Right lung (tissue), 10 donors: ENCODE measurements at places on chromosomes 4 and X. TPM values are rescaled to one million over a fixed set of nuclear protein-coding genes. Genes with fewer than 3 reads are reported as not detected.

PDGFC gene
- 40.1 TPM for polyA plus RNA-seq

DNA sequence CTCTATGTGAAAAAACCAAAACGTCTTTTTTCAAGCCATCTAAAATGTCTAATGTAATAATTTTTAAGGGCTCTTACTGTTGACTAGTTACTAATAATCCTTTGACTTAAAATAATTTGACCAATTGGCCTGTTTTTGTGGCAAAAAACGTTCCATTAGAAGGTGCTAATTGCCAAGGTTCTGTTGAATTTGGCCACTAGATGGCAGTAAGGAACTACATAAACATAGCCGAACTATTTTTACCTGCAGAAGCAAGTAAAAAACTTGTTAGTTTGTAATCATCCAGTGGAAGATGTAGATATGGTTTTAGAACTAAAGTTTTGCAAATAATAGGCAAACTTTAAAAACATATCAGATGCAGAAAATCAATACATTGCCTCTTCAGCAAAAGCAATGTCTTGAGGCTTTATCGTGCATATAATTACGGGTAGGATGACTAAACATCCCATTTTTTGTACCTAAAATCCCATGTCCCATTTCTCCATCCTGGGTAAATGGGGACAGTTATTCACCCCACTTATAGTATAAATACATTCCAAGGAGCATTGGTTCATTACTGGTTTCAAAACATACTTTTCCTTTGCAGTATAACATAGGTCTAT lies 57.6 kb downstream of the PROM1 start:
- DNase-seq = peak; percentile 57

DNA sequence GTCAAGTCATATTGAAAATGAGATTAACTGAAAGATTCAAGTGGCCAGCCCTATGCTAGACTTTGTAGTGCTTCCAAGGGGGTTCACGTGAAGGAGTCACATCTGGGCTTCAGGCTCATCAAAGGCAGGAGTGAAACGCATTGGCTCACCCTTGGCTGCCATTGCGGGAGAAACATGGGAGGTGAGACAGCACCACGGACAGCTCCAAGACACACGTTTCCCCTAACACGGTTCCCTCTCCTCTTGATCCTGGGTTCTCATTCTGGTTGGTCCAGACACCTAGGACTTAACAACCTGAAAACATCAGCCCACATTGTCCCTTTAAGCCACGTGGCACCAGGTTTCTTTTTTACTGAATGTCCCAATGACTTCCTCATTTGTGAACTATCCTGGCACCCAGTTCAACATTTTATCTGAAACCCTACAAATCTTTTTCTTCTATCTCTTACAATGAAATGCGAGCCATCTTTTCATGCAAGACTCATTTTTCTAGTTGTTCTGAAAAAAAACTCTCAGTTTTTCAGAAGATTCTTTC lies 279.0 kb upstream of the VCX3A start:
- DNase-seq = no peak

AKAP4 gene
- polyA plus RNA-seq = not detected

DNA sequence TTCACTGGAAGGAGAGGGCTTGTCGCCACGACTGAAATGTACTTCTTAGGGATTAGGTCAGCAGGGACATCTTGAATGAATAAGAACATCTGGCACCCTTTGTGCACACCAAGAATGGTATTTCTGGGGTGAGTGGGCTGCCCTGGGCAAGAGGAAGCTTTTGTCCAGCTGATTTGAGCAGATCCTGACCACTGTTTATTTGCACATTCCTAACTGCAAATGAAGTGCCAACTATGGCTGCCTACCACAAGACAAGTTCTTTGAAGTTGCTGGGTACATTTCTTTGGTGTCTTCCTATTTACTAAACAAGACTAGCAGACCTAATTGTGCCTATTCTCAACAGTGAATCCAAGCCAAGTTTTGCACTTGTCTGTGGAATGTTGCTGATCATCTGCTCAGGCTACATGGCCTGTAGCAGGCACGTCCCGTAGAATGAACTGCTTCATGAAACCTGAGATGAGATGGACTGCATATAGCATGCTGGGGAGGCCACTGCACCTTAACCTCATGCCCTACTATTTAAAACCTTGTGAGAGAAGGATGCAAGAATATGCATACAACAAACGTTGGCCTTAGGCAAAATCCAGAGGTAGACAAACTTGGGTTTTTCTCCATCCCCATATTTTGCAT lies 45.0 kb downstream of the PIR start:
- no peak for DNase-seq

TRPC5OS gene
- polyA plus RNA-seq = not detected

DNA sequence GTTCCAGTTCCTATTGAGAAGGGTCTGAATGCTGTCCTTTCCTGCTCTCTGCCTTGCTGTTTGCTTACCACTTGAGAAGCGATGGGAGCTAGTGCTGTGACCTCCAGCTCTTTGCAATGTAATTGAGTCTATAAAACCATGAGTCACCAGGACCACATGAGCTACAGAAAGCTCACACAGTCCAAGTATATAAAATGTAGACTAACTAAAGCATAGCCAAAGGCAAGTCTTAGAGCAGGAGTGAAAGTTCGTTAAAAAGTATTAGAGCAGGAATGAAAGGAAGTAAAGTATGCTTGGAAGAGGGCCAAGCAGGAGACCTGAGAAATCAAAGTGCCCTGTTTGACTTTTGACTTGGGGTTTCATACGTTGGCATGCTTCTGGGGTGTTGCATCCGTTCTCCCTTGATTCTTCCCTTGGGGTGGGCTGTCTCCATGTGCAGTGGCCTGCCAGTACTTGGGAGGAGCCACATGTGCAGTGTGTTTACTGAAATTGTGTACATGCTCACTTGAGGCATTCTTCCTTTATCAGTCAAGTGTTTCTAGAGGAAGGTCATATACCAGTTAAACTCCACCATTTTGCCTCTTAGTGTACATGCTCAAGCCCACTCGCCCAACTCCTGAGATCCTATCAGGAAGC lies 71.3 kb upstream of the KIT start:
- DNase-seq = no peak

- no peak for DNase-seq
Observed at GRCh38 chrX:103754401-103754800, 22.2 kb upstream of the PLP1 start.

DNA sequence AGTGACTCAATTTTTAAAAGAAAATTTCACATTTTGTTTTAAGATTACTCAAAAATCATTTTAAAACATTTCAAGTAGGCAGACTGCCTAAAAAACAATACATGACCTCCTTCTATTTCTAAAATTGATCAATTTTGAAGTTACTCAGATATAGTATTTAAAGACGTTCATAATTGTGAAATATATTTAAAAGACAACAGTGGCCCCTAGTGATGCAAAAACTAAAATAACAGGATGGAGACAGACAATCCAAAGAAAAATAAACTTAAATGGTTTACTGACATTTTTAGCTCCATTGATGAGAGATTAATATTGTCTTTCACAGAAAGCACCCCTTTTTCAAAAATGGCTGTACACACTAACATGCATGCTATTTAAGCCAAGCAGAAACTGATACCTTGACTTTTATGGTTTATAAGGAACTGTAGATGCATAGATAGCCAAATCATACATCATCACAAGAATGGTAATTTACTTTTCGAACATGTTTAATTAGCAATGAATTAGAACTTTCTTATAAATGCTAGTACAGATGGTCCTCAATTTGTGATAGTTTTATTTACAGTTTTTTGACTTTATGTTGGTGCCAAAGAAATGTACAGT lies 69.8 kb upstream of the FAT4 start:
- no peak for DNase-seq

DNA sequence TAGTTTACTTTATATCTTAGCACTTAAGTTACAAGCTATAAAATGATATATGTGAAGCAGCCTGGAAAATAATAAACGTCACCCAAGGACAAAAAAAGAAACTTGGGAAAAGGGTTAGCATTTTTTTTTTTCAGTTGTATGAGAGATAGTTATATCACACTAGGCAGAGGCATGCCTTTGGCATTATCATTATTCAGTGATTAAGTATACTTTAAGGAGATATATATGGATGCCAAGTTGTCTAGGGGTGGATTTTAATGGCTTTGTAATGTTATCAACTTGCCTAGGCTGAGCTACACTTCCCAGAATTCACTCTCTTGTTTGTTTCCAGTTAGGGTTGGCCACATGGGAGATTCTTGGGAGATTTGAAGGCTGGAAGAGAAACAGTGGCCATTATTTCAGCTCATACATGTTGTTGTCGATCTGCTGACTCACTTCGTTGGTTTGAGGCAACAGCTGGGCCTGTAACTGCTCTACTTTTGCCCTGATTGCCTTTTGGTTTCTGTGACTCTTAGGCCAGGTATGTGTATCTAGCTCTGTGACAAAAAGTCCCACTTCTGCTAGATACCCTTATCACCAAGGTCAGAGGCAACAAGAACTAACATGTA lies 11.5 kb upstream of the SRPX start:
- DNase-seq = no peak

PWWP3B gene
- polyA plus RNA-seq = 4.4 TPM

LEF1 gene
- polyA plus RNA-seq = 48.9 TPM

ITGB1BP2 gene
- 2.6 TPM for polyA plus RNA-seq

GRCh38 chr4:122796801-122797404 lies 29.7 kb upstream of the FGF2 start:
- DNase-seq = no peak

GAGE13 gene
- polyA plus RNA-seq = not detected

DNA sequence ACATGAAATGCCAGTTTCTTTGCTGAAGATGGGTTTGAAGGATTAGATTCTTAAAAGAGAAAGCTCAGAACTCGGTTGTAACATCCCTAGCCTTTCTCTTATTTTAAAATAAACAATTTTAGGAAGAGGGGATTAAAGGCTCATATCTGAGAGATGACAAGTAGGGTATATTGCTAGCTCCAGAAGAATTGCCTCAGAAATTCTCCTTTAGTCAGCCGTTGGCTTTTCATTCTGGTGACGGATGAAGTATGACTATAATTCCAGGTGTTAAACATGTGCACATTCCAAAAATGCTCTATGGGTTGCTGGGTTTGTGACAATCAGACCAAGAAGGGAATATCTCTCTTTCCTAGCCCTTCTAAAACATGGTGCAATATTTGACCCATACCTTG lies 17.8 kb downstream of the DKK2 start:
- no peak for DNase-seq

TRAM1L1 gene
- 12.3 TPM for polyA plus RNA-seq

FREM3 gene
- 15.8 TPM for polyA plus RNA-seq

- DNase-seq = no peak
Observed at GRCh38 chr4:159144112-159144694, 41.3 kb downstream of the RAPGEF2 start.

PDHA2 gene
- not detected for polyA plus RNA-seq

TCEAL8 gene
- polyA plus RNA-seq = 156 TPM

GRCh38 chrX:148204195-148204594 lies 223.1 kb downstream of the FMR1NB start:
- no peak for DNase-seq

DNA sequence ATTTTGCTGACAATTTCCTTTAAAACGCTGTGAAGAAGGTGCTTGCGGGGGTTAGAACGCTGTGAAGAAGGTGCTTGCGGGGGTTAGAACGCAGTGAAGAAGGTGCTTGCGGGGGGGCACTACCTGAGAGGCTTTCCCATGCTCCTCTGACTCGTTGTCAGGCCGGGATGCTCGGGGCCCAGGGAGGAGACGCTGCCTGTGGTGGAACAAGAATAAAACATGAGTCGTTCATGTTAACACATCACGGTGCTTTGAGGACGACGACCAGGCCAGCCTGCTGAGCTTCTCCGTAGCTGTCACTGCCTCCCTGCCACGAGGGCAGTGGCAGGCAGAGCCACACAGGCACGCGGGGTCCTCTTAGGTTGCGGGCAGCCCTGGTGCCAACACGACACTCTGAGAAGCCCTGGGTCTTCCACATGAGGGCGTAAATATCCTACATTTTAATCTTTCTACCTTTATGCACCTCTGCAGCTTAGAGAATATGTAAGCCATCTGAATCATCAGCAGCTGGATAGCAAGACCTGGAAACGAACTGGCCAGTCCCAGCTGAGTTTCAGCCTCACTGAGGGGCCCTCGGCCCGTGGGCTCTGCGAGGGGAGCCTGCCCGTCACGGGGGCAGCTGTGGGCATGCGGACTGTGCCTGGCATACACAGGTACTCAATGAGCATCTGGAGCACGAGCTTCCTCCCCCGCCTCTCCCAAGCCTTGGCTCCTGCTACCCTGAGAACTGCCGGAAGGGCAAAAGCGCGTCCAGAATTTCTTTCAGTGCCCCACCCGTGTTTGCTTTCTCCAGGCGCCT lies 47.0 kb downstream of the FGFRL1 start:
- no peak for DNase-seq

- no peak for DNase-seq
Observed at GRCh38 chr4:76637712-76638361, 202.8 kb downstream of the SHROOM3 start.

DNA sequence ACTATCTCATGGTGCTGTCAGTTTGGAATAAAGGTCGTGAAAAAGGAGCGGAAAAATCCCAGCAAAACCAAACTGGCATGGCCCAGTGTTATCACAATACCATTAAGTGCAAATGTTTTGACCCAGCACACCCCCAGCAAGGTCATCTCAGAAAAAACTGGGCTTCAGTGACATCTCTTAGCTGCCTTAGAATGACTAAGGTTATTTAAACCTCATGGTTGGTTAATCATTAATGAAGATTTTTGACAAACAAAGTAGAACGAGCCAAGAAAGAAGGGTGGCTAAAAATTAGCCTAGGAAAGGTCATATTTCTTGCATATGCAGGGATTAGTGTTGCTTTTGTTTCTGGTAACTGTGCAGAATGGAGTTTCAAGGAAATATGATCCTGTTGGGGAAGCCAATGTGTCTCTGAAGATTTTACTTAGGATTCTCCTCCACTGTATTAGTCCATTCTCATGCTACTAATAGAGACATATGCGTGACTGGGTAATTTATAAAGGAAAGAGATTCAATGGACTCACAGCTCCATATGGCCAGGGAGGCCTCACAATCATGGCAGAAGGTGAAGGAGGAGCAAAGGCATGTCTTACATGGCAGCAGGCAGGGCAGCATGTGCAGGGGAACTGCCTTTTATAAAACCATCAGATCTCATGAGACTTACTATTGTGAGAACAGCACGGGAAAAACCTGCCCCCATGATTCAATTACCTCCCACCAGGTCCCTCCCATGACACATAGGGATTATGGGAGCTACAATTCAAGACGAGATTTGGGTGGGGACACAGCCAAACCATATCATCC lies 83.5 kb downstream of the CHRNA9 start:
- DNase-seq = no peak

DNA sequence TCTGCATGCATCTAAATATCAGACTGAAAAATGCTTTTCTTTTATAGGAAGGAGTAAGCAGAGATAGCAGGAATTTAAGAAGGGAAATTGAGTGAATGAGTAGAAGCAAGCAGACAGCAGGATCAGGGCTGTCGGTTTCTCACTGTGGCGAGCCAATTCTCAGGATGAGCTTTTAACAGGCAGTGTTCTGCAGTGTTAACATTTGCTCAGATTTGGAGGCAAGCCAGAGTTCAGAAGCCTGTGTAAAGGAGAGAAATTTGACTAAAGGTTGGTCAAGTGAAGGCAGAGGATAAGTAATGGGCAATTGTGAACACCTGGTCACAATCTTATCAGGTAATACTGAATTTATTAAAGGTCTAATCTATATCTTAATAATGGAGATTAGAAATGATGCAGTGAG lies 133.3 kb upstream of the MAGEB16 start:
- no peak for DNase-seq

- DNase-seq = no peak
Observed at GRCh38 chrX:19758539-19758938, 128.9 kb downstream of the SH3KBP1 start.

GRCh38 chr4:183543435-183543834 lies 38.6 kb downstream of the ING2 start:
- DNase-seq = no peak

GRCh38 chrX:63920875-63921274 lies 135.9 kb upstream of the ARHGEF9 start:
- DNase-seq = no peak

CENPVL3 gene
- polyA plus RNA-seq = not detected
